ENCODE measurements at places on chromosomes 1 and 21.
A peak's percentile ranks its signal among the peaks of the same experiment; 100 is the strongest.

GRCh38 chr1:93876244-93876643, 2.8 kb downstream of the DNTTIP2 start:
- DNase-seq, result no peak

- DNase-seq, result no peak
Measured at GRCh38 chr1:36948606-36949005, 85.7 kb downstream of the GRIK3 start.

DNA sequence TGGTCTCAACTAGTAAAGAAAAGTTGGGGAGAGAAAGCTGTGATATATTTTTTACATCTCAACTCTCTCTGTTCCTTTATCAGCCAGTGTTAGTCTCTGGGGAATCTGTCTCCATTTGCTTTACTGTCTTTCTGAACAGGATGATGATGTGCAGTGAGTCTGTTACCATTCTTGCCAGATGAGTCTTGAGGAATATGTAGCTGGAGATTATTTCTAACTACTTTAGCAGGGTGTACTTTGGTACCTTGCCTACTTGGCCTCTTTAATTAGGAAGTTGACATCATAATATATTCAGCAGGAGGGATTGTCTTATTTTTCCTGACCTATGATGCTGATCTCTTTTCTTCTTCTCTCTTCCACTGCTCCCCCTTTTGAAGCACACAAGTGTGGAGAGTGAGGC, 15.7 kb upstream of the HAX1 start:
- DNase-seq, result no peak

- no peak for DNase-seq
Measured at GRCh38 chr1:111786669-111787207, 31.0 kb downstream of the DDX20 start.

GRCh38 chr1:180198196-180198595, 31.9 kb upstream of the LHX4 start:
- DNase-seq, result no peak

DNA sequence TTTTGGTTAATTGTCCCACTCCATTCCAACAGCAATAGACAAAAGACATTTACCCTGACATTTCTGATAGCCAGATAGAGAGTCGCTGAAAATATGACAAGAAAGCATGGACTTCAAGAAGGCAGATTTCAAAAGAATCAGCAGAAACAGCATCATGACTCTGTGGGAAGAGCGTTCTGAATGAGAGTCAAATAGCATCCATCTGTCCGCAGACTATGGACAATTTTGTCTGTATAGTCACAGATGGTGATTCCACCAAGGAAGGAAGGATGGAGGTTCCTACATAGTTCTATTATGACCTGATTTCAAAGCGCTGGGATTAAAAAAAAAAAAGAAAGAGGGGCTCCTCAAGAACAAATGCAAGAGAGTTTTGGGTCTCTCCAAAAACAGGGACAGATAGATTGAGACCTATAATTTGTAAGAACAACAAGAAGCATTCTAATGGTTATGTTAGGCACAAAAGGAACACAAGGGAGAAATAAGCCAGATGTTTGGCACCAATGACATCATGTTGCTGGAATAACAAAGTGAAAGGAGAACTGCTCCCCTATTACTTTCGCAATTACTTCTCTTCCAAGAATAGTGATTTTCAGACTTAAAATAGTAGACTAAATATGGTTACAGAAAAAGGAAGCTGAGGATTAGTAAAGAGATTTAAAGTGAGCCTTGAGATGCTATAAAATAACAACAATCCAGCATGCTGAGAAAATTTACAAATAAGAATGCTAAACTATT, 28.5 kb downstream of the NIBAN1 start:
- no peak for DNase-seq

DNA sequence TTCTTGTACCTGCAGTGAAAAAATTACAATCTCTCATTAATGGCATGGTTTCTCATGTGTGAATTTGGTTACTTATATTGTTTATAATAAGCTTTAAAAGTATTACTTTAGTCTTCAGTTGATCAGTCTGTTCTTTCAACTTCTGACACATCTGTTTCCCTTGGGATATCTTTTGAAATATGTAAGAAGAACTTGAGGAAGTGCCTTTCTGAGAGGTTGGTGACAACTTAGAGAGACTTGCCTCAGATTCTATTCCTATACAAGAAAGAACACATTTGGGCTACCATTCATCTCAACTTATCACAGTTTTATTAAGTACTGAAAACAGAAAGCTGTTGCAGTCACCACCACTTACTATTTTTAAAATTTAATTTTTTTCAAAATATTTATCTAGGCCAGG, 8.1 kb downstream of the AKNAD1 start:
- no peak for DNase-seq

GRCh38 chr1:20721117-20722061, 3.6 kb upstream of the KIF17 start:
- DNase-seq, result no peak

DNA sequence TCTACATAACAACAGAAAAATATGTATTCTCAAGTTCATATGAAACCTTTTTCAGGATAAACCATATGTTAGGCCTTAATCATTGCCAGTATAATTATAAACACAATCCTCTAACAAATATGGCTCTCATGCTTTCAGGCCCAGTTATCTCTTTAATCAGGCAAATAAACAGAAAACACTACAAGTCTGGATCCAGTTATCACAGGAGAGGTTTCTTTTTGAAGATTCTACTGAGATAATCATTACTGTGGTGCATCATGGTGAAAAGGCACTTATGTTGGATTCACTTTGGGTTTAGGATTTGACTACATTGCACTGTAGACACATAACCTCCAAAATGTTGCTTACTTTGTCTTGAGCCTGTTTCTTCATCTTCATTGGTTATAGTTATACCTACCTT, 8.4 kb upstream of the ATP6V1G3 start:
- no peak for DNase-seq

GRCh38 chr1:17485281-17485680, 45.8 kb upstream of the RCC2 start:
- no peak for DNase-seq

DNA sequence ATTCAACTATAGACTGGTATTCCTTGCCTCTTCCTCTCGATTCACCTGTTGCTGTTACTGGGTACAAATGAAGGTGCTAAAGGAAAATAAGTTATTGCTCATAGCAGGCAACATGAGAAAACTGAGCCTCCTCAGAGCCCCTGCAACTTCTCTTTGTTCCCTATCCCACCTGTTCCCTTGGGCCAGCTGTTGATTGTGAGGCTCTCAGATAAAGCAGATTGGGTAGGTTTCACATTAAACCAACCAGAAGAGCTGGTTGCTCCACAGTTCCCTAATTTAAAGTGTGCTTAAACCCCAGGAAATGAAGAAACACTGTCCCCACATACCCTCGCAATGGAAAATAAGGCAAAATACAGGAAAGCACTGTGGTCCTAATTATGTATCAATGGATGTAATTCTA, 4.8 kb downstream of the DEDD start:
- no peak for DNase-seq

- no peak for DNase-seq
Measured at GRCh38 chr1:221793439-221794078, 51.7 kb upstream of the DUSP10 start.

- peak; percentile 98 for DNase-seq
Measured at GRCh38 chr21:46092026-46092764, 5.7 kb upstream of the COL6A2 start.

DNA sequence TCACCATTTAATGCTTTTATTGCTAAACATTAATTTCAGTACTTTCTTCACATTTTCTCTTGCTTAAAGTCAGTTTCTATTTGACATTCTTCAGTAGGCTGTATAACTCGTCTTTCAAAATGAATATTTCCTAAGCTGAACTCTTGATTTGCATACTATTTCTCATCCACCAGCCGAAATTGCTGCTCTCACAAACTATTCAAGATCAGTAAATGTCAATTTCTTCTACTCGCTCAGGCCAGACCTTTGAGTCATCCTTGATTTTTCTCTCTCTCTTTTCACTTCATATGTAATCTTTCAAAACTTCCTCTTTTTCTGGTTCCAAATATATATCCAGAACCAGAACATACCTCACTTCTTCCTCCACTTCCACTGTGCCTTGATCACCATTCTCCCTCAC, 990.0 kb downstream of the KCNT2 start:
- DNase-seq, result no peak

DNA sequence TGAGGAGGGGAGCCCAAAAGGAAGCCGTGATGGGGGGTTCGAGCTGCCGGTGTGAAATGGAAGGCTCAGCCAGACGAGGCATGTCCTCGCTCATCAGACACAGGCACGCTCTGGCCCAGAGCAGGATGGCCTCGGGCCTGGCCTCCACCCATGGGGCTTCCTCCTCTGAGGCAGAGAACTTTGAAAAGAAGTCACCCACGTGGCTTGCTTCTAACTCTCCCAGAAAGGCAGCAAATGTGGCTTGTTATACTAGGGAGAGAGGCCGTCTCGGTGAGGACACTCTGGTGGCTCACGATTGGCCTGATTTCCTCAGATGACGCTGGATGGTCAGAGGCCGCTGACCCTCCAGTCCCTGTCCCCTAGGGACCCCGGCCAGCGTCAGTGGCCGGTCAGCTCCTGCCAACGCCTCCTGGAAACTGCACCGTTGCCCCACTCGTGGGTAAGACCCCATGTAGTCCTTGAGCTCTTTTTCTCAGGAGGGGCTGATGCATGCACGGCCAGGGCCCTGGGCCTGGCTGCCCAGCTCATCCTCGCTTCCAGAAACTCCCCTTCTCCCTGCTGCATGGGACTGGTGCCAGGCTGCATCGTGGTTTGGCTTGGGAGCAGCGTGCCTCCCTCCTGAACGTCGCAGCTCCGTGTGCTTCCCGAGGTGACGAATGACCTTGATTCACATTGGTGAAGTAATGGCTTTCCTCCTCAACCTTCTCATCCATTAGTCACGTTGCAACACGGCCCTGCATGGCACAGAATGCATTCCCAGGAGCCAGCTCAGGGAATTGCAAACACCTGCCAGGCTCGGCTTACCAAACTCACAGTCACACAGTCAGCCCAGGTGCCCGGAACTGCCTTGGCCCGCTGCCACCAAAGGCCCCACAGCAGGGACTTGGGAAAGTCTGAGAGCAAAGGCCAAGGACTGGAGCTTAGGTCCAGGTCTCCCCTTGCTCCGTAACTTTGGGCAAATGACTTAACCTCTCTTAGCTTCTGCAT, 58.8 kb downstream of the TOMM20 start:
- peak; percentile 82 for DNase-seq

DNA sequence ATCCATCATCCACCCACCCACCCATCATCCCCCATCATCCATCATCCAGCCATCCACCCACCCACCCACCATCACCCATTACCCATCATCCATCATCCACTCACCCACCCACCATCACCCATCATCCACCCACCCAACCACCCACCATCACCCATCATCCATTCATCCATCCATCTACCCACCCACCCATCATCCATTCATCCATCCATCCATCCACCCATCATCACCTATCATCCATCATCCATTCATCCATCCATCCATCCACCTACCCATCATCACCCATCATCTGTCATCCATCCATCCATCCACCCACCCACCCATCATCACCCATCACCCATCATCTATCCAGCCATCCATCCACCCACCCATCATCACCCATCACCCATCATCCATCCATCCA, 81.5 kb downstream of the ADARB1 start:
- DNase-seq, result no peak

DNA sequence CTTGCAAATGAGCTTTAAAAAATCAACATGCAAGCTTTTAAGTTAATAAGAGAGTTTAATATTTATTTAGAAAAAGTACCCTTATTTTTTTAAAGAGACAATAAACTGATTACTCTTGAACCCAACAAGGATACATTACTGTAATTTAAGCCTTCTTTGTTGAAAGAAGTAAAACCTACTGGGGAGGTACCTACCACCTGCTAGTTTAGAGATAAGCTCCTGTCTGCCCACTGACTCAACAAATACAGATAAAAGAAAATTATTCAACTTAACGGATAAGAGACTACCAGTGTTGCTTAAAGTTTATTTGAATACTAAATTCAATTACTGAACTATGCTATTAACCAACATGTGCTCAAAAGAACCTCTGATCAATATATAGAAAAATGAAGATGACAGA, 23.1 kb downstream of the USP24 start:
- no peak for DNase-seq

- no peak for DNase-seq
Measured at GRCh38 chr1:65985393-65986066, 192.8 kb downstream of the PDE4B start.

DNA sequence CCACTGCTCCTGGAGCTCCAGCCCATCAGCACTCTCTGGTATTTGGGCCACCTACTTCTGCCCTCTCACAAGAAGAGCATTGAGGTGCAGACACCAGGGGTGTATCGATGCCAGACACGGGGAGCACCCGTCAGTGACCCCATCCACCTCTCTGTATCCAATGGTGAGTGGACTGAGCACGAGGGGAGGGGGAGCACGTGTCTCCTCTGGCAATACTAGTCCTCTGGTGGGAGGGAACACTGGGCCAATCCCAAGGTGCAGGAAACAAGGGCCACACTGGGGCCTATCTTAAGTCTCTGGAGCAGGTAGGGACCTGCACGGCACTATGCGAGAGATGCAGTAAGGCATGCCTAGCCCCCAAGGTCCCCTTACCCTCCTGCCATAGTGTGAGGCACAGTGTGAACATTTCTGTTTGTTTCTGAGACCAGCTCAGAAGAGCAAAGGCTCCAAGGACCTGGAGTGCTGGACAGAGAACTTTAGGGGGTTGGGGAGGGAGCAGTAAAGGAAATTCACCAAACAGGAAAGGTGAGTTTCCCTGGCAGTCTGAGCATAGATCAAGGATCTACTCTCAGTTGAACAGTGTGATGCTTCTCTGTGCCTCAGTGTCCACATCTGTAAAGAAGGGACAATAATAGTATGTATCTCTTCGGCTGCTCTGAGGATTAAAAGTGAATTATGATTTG, 2.3 kb downstream of the FCRLB start:
- no peak for DNase-seq

GRCh38 chr1:202122639-202123335, at the start of gene GPR37L1:
Gene GPR37L1 (plus strand): TSS chr1:202122917. CDS start chr1:202122964, 47 bp downstream.
- no peak for DNase-seq

DNA sequence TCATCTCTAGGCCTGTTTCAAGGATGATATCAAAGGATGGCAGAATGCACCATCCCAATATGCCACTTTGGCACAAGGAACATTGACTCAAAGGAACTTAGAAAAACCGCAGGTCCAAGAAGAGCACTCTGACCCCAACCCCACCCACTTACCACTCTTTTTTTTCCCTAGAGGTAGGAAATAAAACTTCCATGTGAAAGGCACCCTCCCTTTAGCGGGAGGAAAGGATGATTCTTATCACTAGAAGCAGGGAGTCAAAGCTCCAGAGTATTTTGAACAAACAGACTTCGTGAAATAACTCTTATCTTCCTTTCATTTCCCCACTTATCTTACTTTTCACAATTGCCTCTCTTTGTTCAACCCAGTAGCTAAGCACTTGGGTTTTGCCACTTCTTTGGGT, 22.2 kb downstream of the PSMG1 start:
- no peak for DNase-seq

DNA sequence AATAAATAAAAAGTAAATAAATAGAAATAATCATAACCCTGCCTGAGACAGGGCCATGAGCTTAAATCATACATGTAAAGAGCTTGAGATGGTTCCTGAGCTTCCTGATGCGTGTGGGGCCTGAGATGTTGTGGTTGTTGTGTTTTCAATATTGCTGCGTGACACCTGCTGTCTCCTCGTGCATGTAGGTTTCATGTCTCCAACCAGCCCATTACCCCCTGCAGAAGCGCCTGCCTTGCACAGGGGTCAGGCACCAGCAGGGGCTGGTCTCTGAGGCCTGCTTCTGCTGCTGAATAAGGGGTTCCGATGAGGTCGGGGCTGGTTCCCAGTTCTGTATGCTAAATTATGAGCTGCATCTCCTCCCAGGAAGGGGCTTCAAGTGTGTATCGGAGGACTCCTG, 15.9 kb downstream of the UMODL1 start:
- no peak for DNase-seq

- no peak for DNase-seq
Measured at GRCh38 chr1:107935396-107936064, 29.4 kb downstream of the VAV3 start.

GRCh38 chr1:246907472-246907871, 24.3 kb downstream of the AHCTF1 start:
- peak; percentile 35 for DNase-seq

Measured in fibroblast of skin of back (primary cell).